Stimulated activated CD4-positive, alpha-beta T cell treated with anti-CD3 and anti-CD28 coated beads, Interleukin-1b, Interleukin-23, amount 100 ng/mL, for 4 hours (primary cell): ENCODE measurements at places on chromosomes 7 and 10.

DNA sequence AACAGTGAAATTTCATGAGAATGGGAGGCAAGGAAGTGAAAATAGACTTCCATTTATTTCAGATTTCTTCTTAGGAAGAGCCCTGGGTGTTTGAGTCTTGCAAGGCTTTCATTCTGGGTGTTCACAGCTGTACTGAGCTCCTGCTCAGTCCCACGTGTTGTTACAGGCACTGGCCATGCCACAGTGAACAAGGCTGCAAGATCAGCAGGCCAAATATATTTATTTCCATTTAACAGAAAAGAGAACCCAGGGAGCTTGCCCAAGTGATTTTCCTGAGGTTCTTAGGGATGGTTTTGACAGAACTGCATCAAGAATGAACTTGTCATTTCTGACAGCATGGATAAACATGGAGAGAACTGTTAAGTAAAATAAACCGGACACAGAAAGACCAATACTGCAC lies 54.5 kb upstream of the CD36 start:
- DNase-seq: no peak

DNA sequence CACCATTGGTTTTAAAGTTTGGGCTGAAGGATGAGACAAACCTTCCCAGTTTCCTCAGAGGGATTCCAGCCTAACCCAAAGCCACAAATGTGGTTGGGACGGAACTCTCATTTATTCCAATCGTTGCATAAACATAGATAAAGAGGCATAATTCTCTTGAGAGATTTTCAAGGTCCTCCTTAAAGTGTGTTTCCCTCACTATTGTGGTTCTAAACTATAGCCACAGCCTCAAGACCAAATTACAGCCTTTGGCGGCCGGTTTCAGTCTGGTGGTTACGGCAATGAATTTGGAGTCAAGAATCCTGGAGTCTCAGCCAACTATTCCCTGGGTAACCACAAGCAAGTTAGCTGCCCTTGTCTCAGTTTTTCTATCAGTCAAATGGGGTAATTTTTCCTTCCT lies 42.6 kb downstream of the SEM1 start:
- DNase-seq: no peak

DNA sequence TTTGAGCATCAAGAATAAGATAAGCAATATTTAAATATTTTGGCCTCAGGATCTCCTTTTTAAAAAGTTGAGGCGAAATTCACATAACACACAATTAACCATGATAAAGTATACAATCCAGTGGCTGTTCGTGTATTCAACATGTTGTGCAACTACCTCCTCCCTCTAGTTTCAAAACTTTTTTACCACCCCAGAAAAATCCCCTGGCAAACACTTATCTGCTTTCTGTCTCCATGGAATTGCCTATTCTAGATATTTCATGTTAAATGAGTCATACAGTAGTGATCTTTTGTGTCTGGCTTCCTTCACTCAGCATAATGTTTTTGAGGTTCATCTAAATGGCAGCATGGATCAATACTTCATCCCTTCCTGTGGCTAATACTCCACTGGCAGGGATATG lies 31.8 kb upstream of the IL15RA start:
- no peak for DNase-seq

DNA sequence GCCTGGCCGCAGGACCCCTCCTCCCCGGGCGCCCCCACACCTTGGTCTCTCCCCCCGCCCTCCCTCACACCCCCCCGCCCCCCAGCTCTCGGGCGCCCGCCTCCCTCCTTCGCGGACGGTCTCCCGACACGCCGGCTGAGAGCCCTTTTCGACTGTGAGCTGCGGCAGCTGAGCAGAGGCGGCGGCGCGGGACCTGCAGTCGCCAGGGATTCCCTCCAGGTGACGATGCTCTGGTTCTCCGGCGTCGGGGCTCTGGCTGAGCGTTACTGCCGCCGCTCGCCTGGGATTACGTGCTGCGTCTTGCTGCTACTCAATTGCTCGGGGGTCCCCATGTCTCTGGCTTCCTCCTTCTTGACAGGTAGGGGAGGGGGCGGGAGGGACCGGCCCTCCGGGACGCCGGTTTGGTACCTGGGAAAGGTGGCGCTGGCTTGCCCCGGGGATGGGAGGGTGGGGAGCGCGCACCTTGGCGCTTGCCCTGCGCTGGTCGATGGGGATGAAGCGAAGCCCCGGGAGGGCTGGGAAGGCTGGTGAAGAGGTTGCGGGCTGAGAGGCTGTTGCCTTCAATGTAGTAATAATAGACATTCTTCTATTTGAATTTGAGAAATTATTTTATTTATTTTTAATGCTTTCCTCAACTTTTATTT lies at the start of gene BMPER:
BMPER (plus strand) TSS at position 151 of the 644 bp plus-strand sequence; CDS start at position 226, 75 bp downstream.
- no peak for DNase-seq

DNA sequence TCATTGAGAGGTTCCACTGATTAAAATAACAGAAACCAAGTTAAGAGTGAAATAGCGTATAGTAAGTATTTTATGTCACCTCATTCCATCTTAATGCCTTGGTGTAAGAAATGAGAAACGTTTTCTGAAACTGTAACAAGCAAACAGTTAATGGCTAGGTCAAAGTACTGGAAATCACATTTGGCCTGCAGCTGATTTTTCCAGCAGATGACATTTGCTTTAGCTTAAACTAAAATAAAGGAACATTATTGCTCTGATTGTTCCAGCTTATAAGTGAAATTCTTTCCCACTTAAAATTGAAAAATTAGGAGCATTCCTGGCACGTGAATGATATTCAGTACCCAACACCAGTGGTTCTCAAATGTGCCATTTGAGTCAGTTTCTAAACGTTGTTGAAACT lies 213.6 kb upstream of the DPP6 start:
- no peak for DNase-seq

DNA sequence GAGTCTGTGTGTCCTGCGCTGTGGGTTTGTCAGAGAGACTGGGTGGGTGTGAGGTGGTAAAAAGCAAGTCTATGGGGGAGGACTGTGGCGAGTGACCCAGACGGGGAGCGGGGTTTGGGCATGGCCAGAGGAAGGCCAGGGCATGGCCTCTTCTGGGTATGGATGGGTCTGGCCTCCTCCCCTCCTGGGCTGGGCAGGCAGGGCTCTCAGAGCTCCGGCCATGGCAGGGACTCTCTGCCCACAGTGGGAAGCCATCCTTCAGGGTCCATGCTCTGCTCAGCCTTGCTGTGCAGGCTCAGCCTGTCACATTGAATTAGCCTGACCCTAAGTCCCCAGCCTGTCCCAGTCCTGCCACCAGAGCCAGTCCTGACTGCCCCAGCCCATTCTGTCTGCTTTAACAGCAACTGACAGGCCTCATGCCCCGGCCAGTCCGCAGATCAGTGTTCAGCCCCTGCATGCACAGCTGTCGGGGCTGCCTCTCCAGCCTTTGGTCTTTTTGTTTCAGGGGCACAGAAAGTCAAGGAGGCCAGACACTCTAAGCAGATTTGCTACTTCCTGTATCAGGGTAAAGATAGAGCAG lies 7.9 kb downstream of the ANTXRL start:
- DNase-seq: no peak

DNA sequence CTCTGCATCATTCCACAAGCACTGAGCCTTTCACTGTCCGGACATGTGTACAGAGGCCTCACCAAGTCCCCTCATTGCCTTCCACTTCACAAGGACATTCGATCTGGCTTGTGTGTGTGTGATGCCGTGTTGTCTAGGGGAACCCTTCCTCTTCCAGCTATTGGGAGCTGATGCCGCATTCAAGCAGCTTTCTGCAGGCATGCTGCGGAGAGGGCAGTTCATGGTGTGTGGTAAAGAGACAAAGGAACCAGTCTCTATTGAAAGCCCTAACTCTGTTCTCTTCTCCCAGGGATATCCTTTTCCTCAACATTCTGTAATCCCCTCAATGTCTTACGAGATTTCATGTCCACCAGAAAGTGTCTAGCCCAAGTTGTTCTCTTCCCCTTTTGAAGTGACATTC lies 141.6 kb downstream of the ALOX5 start:
- DNase-seq: no peak

- DNase-seq: no peak
Observed at GRCh38 chr7:158054611-158055010, 533.0 kb downstream of the PTPRN2 start.

DNA sequence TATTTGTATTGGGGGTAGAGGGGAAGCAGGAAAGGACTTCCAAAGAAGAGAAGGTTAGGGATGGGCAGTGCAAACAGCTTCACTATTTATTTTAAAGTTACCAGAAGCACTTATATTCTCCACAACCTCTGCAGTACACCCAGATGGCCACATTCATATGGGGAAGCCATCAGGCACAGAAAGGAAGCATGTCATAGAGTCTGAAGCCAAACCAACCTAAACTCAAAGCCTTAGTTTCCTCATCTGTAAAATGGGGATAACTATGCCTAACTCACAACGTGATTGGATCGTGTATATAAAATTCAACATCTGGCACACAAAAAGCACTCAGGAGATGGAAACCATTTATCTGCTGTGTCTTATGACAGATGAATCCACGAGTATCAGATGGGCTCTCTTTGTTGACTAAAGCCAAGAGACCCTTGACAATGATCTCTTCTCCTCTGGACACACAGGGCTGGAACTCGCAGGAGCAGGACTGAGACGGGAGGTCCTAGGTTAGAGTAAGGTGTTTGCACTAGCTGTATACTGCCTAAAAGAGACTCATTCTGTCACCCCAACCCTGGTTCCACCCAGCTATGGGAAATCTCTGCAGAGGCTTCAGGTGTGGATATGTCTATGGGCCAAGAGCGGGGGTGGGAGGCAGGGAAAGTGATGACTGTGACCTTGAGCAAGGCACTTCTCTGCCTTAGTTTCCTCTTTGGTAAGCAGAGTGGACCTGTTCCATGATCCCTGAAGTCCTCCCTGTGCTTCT lies 1.8 kb downstream of the KIAA1549 start:
- no peak for DNase-seq
